ENCODE measurements at places on chromosomes 5 and 9.
A peak's percentile ranks its signal among the peaks of the same experiment; 100 is the strongest.

DNA sequence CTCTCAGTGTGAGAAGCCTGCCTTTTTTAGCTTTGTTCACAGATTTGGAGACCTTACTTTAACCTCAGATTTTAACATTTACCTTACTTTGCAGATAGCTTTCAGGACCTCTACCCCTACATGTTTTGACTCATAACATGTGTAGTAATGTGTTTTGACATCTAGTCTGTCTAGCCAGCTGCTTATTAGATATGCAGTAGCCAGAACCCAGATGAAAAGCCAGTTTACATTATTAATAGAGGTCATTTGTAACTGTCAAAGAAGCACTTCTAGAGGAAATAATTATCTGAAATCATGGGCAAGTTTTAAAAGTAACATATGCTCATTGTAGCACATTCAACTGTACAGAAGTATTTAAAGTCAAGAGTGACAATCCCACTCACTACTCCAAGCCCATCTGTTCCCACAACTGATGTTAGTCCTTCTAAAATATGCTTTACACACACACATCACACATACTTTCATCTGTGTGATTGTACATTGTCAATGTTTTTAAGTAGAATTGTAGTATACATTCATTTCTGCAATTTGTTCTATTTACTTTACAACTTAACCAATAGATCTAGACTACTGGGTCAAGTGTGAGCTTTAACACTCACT is 71.8 kb upstream of the NIPAL4 start:
- no peak for DNase-seq

DNA sequence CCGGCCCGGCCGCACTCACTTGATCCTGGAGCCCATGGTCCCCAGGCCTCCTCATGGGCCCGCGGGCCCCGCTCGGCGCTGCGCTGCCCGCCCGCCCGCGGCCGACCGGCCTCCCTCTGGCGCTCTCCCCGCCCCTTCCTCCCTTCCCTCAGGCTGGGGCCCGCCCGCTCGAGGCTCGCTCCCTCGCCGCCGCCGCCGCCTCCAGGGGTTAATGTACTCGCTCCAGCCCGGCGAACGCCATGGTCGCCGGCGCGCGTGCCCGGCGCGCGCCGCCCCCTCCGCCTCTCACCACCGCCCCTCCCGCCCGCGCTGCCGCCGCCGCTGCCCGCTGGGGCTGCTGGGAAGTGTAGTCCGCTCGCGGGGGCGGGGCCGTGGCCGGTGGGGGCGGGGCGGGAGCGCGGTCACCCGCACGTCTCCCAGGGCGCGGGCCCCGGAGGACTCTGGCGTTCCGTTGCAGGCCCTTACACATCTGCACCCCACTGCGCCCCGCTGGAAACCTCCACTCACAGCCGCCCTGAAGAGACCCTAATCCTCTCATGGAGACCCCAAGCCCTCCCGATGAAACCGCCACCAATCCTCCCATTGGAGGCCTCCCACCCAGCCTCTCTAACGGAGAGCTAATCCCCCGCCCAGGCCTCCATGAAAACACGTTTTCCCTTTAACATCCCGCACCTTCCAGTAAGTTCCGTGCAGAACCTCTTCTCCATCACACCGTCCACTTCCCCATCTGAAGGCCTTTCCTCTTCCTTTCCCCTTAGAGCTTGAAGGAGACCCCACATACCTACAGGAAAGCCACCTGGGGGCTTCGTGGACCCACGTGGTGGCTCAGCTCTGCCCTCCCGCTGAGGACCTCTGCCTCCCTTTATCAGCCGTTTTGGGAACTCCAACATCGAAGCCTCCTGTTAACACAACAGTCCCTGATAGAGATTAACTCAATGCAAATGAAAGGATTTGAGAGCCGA is at the start of gene DENND1A:
Gene DENND1A (minus strand): TSS at position 257 of the 962 bp plus-strand sequence. CDS start 221 bp downstream, at position 36.
- DNase-seq = peak; percentile 89

- no peak for DNase-seq
Observed at GRCh38 chr5:41414598-41414997, 95.8 kb downstream of the PLCXD3 start.

DNA sequence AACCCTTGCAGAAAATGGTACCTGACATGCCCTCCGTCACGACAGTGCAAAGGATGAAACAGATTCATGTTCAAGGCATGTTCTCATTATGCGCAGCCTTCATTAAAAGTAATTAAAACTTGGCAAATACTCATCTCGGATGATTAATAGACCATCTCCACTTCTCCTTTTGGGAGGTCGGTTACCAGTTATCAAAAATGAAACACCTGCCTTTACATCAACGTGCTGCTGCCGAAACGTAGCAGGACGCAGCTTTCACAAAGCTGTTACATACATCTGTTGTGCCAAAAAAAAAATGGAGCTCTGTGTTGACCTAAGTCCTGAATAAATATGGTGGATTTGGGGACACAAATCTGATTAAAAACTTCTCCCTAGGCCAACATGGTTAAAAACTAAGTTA is 75.7 kb downstream of the PTCH1 start:
- DNase-seq = no peak

- no peak for DNase-seq
Observed at GRCh38 chr5:139494832-139495231, 12.3 kb upstream of the STING1 start.

DNA sequence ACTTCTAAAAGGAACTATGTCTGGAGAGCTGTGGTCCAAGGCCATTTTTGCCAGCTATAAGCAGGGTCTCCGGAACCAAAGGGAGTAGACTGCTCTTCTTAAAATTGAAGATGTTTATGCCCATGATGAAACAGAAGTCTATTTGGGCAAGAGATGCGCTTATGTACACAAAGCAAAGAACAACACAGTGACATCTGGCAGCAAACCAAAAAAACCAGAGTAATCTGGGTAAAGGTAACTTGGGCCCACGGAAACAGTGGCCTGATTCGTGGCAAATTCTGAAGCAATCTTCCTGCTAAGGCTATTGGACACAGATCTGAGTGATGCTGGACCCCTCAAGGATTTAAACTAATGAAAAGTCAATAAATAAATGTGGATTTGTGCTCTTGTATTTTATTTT is 29.7 kb upstream of the GLDC start:
- no peak for DNase-seq
